Forelimb muscle (tissue), 1 donor: ENCODE measurements at places on chromosomes 3 and 15. TPM values are rescaled to one million over a fixed set of nuclear protein-coding genes. Genes with fewer than 3 reads are reported as not detected.

SOX14 gene
- not detected for polyA plus RNA-seq

LMLN gene
- polyA plus RNA-seq, result 3.4 TPM

GRCh38 chr3:60770532-60770931, 480.7 kb downstream of the FHIT start:
- no peak for DNase-seq

- DNase-seq, result no peak
Observed at GRCh38 chr3:124261306-124261705, 269.4 kb upstream of the ROPN1 start.

GRCh38 chr3:15241341-15241740, 35.3 kb downstream of the CAPN7 start:
- no peak for DNase-seq
